ENCODE measurements at places on chromosomes 3 and 15.

DNA sequence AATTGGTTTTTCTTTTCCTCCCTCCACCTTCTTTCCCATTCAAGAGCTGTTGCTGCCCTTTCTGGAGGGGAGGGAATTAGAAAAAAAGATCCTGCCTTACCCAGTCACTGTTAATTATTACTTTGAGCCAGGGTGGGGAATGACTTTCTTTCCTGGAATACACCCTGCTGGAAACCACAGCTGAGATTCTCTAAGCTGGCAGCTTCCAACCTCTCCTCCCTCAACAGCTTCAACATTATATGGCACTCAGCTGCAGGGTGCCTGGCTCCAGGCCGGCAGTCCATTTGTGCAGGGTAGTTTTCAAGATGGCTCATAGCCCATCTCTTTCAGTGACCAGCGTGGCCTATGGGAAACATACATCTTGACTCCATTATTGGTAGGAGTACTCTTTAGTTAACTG, 105.8 kb downstream of the UBE3A start:
- no peak for DNase-seq

DNA sequence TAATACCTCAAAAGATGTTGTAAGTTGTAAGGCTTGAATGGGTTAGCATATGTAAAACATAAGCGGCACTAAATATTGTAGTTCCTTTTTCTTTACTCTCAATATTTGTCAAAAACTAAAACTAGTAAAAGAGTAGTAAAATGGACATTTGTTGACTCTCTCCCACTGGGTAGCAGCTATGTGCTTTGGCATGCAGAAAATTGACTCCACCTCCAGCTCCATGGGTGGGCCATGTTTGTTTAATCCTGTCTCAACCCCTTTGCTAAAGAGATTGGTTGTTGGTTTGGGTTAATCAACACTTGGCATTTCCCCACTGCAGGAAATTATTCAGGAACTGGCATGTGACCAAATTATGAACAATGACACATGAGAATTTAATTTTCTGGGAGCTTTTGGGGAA, 114.8 kb downstream of the EOMES start:
- DNase-seq = peak; percentile 70

GRCh38 chr3:77259694-77260093, 219.8 kb downstream of the ROBO2 start:
- no peak for DNase-seq

DNA sequence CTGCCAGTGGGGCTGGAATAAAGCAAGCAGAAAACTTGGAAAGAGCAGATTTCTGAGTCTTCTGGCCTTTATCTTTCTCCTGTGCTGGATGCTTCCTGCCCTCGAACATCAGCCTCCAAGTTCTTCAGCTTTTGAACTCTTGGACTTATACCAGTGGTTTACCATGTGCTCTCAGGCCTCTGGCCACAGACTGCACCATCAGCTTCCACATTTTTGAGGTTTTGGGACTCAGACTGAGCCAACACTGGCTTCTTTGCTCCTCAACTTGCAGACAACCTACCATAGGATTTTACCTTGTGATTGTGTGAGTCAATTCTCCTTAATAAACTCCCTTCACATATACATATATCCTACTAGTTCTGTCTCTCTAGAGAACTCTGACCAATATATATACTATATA, 706.6 kb downstream of the NR2F2 start:
- DNase-seq = no peak
